ENCODE measurements at places on chromosomes 3 and 15.
A peak's percentile ranks its signal among the peaks of the same experiment; 100 is the strongest.

GRCh38 chr3:195766671-195767070, 45.1 kb downstream of the MUC4 start:
- peak; percentile 59 for DNase-seq

DNA sequence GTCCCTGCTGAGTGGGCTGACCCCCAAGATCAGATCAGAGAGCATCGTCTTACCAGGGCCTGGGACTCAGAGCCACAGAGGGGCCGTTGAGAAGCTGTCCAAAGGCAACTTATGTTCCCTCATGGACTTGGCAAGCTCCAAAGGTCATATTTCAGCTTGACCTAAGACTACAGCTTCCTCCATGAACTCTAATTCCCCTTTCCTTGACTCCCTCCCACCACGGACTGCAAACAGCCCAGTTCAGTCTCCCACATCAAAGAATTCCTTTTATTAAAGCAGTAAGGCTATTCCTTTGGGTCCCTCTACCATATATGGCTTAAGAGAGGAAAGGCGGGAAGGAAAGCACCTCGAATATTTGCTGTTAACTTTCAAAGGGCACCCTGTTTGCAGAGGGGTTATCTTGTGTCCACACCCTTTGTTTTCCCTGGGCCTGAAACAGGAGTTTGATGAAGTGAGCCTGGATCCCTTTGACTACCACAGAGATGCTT, 146.1 kb upstream of the THBS1 start:
- DNase-seq: no peak

GRCh38 chr3:55719508-55719907, 232.4 kb upstream of the WNT5A start:
- no peak for DNase-seq

DNA sequence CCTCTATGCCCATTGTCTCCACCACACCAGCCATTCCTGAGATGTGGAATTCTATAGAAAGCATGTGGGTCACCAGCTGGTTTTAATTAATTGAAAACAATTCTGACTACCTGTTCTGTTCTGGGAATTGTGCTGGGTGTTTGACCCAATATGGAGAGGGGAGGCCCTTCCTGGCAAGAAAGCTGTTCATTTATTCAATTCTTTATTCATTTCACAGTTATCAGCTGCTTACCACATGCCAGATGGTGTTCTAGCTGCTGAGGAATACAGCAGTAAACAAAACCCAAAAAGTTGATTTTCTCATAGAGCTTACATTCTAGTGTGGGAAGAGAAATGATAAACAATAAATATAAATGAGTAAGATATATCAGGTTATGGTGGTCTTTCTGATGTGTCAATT, 296.1 kb upstream of the RASGRP1 start:
- no peak for DNase-seq

- DNase-seq: no peak
Measured at GRCh38 chr3:134563601-134564000, 77.7 kb downstream of the CEP63 start.

- no peak for DNase-seq
Measured at GRCh38 chr3:50274371-50275104, 4.3 kb upstream of the LSMEM2 start.

- DNase-seq: no peak
Measured at GRCh38 chr3:116442331-116443021, 2.8 kb downstream of the LSAMP start.

- peak; percentile 76 for DNase-seq
Measured at GRCh38 chr3:14879211-14879874, 60.6 kb downstream of the FGD5 start.

GRCh38 chr15:70436428-70436827, 326.9 kb downstream of the UACA start:
- DNase-seq: no peak

GRCh38 chr3:179528772-179529171, 34.0 kb upstream of the ACTL6A start:
- DNase-seq: no peak

- DNase-seq: no peak
Measured at GRCh38 chr15:31049682-31050615, 51.6 kb downstream of the TRPM1 start.

- DNase-seq: peak; percentile 4
Measured at GRCh38 chr3:138439646-138440045, 5.2 kb downstream of the ESYT3 start.

DNA sequence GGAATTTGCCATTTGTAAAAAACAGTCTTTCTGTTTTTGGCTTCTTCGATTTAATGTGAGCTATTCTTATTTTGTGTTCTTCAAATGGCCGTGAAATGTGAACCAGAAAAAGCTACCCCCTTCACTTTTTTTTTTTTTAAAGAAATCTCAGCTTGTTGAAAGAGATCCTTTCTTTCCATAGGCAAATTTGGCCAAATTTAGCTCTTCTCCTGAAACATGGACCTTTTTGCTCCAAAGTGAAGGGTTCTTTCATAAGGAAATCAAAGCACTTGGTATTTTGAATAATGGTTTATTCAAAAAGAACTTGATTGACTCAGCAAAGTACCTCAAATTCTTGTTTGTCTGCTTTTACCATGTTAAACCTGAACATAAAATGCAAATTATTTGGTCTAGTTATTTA, 10.1 kb downstream of the RCN2 start:
- no peak for DNase-seq

DNA sequence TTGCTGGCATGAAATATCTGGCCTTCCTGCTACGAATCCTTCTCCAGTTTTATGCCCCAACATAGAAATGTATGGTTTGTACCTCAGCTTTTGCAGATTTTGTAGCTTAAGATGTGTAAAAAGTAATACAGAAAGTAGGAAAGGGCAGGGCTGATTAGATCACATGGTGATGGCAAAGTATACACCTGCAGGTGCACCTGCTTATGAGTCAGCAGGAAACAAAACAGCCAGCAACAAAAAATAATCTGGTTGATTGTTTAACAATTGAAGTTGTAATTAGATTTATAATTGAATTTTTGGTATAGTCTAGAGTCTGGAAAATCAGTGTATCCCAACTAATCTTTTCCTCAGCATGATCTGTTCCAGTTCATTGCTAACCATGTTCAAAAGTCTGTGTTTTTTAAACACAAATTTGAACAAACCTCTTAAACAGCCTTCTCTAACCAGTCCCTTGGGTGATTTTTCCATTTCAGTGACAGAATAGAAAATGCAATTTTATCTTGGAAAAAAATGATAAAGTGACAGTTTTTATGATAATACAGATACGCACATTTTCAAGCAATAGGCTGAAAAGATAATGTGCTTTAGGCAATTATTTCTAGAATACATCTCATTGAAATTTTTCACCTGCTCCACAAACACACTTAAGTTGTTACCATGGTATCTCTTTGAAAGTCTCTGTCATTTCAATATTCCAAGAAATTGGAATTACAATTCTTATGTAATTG, 477.4 kb downstream of the NAALADL2 start:
- DNase-seq: no peak

- DNase-seq: no peak
Measured at GRCh38 chr15:100913961-100914360, 5.2 kb upstream of the LRRK1 start.

GRCh38 chr3:37653466-37653865, 208.2 kb upstream of the CTDSPL start:
- no peak for DNase-seq

DNA sequence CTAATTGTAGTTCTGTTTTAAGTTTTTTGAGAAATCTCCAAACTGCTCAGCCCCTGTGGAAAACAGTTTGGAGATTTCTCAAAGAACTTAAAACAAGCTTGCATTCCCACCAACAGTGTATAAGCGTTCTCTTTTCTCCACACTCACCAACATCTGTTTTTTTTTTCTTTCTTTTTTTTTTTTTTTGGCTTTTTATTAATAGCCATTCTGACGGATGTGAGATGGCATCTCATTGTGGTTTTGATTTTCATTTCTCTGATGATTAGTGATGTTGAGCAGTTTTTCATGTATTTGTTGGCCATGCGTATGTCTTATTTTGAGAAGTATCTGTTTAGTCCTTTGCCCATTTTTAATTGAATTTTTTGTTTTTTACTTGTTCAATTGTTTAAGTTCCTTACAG, 73.1 kb upstream of the COL8A1 start:
- no peak for DNase-seq

DNA sequence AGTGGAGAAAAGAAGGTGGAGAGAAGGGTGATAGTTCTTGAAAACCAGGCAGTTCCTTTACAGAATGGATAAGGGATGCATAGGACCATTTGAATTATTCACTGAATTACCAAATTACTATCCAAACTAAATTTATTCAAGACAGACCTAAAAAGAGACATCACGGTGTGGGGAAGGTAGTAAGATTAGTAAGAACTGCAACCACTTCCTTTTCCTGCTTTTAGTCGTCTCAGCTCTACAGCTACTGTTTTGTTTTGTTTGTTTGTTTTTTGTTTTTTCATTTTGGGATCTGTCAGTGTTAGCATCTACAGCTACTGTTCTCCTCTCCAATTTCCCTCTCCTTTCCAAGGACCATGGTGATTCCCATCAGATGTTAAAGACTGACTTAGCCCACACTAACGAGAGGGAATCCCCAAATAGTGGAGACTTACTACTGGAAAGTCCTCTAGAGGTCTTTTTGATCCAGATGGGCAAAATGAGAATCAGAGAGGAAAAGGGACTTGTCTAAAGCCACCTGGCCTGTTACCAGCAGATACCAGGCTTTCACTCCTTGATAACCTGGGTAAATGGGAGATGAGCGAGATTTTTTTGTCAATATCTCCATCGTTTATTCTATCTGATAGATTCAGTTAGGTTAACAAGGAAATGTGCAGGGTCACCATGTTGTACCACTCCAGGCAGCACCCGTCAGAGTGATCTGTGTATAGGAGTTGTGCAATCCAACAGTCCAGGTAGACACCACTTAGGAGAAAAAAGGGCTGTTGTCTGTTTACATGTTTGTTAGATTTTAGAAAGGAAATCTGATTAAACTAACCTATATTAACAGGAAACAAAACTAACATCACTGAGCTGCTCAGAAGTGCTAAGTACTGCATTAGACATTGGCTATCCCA, 6.0 kb downstream of the HCLS1 start:
- no peak for DNase-seq

DNA sequence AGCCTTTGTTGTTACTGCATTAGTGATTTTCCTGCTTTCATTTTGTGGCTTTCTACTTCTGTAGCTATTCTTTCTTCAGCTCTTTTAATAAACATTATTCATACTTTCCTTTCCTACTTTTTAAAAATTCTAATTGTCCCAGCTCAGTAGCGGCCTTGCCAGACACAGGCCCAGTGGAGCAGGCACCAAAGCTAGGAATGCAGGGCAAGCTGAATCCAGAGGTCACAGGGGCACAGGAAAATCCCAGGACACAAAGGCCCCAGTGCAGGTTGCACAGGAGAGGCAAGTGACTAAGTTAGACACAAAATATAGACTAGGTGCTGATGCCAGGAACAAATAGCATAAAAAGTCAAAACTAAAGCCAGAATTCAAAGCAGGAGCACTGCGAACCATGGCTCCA, 49.0 kb upstream of the CCDC80 start:
- no peak for DNase-seq

- DNase-seq: no peak
Measured at GRCh38 chr3:161222662-161223061, 1.6 kb downstream of the NMD3 start.

DNA sequence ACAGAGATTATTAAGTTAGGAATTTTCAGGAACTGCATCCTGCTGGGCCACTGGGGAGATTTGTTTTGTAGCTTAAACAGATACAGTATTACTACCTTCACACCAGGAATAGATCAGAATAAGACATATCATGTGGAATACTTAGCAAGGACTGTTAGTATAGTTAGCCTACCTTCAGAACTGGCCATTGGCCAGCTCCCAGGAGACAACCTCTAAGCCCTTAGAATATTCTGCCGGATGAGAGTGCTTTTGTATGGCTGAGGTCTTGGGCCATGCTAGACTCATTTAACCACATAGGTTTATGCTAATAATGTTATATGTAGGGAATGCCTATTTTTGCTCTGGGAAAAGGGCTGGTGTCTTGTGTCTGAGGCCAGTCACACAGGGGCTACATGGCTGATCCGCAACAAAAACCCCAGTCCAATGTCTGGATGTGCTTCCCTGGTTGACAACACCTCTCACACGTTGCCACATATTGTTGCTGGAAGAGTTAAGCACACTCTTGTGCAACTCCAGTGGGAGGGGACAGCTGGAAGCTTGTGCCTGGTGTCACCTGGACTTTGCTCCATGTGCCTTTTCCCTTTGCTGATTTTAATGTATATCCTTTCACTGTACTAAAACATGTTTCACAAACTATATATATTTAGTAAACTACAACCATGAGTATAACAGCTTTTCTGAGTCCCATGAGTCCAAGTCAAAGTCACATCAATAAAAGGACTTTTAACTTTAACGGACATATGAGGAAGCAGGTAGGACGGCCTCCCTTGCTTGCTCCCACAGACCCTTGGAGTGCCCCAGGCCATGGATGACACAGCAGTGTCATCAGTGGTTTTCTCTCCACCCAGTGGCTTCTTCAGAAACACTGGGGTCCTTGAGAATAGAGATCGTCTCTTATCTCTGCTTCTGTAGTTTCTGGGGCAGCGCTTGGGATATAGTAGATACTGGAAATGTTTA, 118.0 kb upstream of the C3orf80 start:
- DNase-seq: no peak

GRCh38 chr3:188339410-188340295, 185.7 kb downstream of the LPP start:
- DNase-seq: no peak

- no peak for DNase-seq
Measured at GRCh38 chr3:31307131-31307785, 225.5 kb upstream of the STT3B start.

- no peak for DNase-seq
Measured at GRCh38 chr15:63752075-63752684, 81.6 kb downstream of the HERC1 start.

DNA sequence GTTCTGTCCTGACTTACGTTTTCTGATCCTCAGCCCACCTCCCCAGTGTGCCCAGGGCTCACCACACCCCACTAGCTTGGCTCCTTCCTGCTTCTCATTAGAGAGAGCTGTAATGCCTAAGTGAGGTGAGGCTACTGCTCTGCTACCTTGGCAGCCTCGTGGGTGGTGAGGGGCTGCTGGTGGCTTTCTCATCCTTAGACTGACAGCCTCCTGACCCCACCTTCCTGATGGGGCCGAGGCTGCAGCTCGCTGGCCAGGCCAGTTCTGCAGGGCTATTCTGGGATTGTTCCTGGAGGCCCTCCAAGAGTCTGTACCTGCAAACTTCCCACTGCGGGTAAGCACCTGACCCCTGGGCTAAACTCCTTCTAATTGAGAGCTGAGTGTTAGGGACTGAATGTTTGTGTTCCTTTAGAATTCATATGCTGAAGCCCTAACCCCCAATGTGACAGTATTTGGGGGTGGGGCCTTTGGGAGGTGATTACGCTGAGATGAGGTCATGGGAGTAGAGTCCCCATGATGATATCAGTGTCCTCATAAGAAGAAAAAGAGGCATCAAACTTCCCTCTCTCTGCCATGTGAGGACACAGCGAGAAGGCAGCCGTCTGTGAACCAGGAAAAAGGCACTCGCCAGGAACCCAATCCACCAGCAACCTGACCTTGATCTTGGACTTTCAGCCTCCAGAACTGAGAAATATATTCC, 38.1 kb upstream of the IQSEC1 start:
- DNase-seq: no peak

- no peak for DNase-seq
Measured at GRCh38 chr3:39205919-39206516, 13.6 kb upstream of the XIRP1 start.

All from cardiac septum (tissue), 1 donor.